Epithelial cell of alveolus of lung (primary cell): ENCODE measurements at places on chromosomes 6 and 20. TPM values are rescaled to one million over a fixed set of nuclear protein-coding genes. Genes with fewer than 3 reads are reported as not detected.

MUC22 gene
- total RNA-seq: not detected in 2 replicates

DDX43 gene
- total RNA-seq: 0.08 and 1.0 TPM in 2 replicates

CCN6 gene
- total RNA-seq: not detected in 2 replicates

ZNF165 gene
- total RNA-seq: 0.16 and 0.39 TPM in 2 replicates

ARFGEF3 gene
- 0.08 and 0.39 TPM in 2 replicates for total RNA-seq

RBPJL gene
- total RNA-seq: not detected in 2 replicates

SLC17A3 gene
- total RNA-seq: not detected in 2 replicates

PPIL6 gene
- 0.88 and 1.6 TPM in 2 replicates for total RNA-seq

PDSS2 gene
- total RNA-seq: 8.8 and 19.2 TPM in 2 replicates

TPBG gene
- total RNA-seq: 69.7 and 87.8 TPM in 2 replicates
